ENCODE measurements at places on chromosomes 1 and 21. TPM values are rescaled to one million over a fixed set of nuclear protein-coding genes. Genes with fewer than 3 reads are reported as not detected.

The ANKRD34A gene
- total RNA-seq = 0.14 TPM

- DNase-seq = no peak
These were observed 17.2 kb upstream of the FABP3 start for GRCh38 chr1:31390071-31390470.

- DNase-seq = no peak
These were observed 46.5 kb downstream of the SNRPE start for GRCh38 chr1:203907901-203908300.

The NUP210L gene
- total RNA-seq = not detected
